ENCODE measurements at places on chromosomes 7 and 10. TPM values are rescaled to one million over a fixed set of nuclear protein-coding genes. Genes with fewer than 3 reads are reported as not detected.
A peak's percentile ranks its signal among the peaks of the same experiment; 100 is the strongest.

The CHAT gene
- not detected for total RNA-seq

The HOXA13 gene
- 1.2 TPM for total RNA-seq

DNA sequence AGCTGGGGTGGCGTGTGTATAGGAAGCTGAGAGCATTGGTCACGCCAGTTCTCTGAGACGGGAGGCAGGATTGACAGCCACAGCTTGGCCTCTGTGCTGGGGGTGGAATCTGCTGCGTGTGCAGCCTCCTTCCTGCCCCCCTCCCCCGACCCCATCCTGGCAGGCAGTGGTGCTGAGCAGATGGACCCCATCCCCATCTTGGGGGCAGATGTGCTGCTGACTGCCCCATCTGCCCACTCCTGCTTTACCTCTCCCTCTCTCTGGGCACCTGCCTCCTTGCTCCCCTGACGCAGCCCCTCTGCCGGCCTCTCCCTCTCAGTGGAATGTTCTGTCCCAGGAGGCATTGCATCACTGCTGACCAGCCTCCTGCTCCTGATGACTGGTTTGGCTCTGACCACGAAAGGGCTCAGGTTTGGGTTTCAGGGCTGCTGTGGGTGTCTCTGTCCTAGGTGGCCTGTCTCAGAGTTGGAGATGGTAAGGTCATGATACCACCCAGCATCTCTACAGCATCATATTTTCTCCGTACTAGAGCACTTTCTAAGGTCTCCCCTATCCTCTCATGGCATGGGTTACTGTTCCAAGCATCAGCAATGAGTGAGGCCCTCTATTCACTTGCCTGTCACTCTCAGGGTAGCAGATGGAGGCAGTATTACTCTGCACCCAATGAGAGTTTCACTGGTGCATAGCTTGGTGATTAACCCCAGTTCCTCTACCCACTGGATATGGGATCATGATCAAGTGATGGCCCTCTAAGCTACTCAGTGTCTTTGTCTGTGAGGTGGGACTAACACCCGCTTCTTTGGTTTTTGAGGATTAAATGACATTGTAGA, 81.9 kb downstream of the RBM20 start:
- DNase-seq = no peak

DNA sequence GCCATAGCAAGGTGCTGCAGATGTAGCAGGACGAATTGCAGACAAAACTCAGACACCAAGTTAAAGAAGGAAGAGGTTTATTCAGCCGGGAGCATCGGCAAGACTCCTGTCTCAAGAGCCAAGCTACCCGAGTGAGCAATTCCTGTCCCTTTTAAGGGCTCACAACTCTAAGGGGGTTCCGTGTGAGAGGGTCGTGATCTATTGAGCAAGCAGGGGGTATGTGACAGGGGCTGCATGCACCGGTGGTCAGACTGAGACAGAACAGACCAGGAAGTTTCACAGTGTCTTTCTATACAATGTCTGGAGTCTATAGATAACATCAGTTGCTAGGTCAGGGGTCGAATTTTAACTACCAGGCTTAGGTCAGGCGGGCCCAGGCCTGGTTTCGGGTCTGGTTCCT, 222.0 kb upstream of the C7orf33 start:
- no peak for DNase-seq

DNA sequence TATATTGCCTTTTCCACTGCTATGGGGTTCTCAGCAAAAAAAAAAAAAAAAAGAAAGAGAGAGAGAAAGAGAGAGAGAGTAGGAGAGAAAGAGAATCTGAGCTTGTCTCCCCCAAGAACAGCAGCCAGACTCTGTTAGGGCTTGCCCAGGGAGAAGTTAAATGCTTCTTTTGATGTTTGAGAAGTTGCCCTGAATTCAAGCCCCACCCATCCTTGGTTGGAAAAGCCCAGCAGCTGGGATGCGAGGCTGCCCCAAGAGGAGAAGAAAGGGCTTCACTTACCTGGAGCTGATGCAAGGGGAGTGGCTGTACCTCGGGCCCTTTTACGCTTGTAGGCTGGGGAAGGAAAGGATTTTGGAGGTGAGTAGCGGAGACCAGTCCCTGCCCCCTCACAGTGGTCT, 20.9 kb upstream of the MGMT start:
- DNase-seq = no peak

GRCh38 chr10:103265717-103266329, 11.1 kb upstream of the INA start:
- DNase-seq = no peak

- DNase-seq = no peak
Observed at GRCh38 chr10:92231196-92231595, 59.7 kb downstream of the CPEB3 start.

DNA sequence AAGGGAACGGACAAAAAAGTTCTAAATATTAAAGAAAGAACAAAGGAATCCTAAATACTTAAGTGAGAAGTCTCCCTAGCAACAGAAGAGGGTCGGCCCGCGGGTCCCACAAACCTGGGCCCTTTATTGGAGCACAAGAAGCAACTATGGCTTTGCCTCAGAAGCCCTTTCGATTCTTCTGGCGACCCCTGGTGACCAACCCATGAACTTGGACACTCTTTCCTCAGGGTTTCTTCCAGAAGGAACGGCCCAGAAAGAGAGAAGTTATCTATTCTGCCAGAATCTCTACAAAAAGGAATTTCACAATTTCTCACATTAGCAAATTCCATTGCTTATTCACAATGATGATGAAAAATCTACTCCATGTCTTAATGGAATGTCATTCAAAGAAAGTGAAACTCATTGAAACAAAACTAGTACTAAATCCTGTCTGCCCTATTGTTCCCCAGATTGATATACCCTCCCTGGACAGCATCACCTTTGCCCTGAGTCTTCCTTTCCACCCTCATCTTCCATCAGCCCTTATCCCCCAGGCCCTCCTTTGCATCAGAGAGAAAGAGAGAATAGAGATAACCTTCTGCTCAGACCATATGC, 43.7 kb downstream of the CPVL start:
- peak; percentile 32 for DNase-seq

DNA sequence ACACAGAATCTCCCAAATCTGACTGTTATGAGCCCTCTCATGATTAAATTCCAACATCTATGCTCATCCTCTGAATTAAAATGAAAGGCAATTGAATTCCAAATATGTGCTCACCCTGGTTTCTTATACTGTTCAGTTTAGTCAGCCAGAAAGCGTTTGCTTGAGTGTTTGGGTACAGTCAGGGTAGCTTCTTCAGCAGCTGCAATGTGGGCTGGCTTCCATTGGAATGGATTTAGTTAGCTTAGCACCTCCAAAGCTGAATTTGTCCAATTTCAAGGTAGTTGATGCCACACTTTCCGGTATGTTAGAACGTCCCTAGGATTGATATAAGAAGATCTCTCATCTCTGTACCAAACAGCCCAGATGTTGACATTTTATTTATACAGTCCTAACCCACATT, 9.3 kb downstream of the KLHL7 start:
- no peak for DNase-seq

- no peak for DNase-seq
Observed at GRCh38 chr7:156074982-156075615, 262.8 kb upstream of the SHH start.

All from Panc1 (cell line).